Osteoblast (primary cell): ENCODE measurements at places on chromosomes 13 and 19. TPM values are rescaled to one million over a fixed set of nuclear protein-coding genes. Genes with fewer than 3 reads are reported as not detected.

- no peaks in the 10 kb centered on the region for H3K27me3 ChIP-seq
- no peaks in the 10 kb centered on the region for H3K4me1 ChIP-seq
- no peak overlapping the region for H3K27ac ChIP-seq
- DNase-seq: peak; percentile 99
These were observed 16.9 kb downstream of the ZNF296 start for GRCh38 chr19:45059258-45059965.

DNA sequence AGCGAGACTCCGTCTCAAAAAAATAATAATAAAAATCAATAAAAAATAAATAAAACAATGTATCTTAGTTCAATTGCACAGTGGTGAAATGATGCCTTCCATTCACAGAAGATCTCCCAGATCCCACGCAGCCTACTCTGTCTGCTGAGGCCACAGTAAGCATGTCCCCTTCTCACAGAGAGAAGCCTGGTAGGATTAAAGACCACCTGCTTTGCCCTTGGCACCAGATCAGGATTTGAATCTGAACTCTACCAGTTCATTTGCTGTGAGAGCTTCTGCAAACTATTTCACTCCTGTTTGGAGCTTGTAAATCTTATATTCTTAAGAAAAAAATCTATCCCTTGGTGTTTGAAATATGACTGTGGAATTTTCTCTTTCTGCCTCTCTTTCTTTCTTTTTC, 2.2 kb upstream of the SLC7A1 start:
- no peak overlapping the region for H3K4me3 ChIP-seq
- H3K27ac ChIP-seq: no peak overlapping the region
- H3K27me3 ChIP-seq: no peaks in the 10 kb centered on the region
- no peak for DNase-seq

DNA sequence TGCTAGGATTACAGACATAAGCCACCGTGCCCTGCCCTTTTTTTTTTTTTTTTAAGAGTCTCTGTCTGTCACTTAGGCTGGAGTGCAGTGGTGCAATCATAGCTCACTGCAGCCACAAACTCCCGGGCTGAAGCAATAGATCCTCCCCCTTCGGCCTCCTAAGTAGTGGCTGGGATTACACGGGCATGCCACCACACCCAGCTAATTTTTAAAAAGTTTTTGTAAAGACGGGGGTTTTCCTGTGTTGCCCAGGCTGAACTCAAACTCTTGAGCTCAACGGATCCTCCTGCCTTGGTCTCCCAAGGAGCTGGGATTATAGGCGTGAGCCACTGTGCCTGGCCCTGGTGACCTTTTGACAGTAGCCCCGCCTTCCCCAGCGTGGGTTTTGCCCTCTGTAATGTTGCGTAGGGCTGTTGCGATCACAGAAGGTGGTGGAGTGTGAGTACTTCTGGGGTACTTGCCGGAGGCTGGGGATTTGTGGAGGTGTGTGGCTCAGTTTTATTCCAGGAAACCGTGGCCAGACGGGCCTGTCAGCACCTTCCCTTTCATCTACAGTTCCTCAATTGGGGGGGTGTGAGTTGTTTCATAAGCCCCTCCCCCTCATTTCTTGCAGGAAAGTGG, 11.6 kb upstream of the RETN start:
- peaks cover 2% of the 10 kb centered on the region for H3K4me1 ChIP-seq
- H3K27ac ChIP-seq: no peak overlapping the region
- H3K4me3 ChIP-seq: no peak overlapping the region
- peaks cover 8% of the 10 kb centered on the region for H3K27me3 ChIP-seq
- H3K36me3 ChIP-seq: no peaks in the 10 kb centered on the region

DNA sequence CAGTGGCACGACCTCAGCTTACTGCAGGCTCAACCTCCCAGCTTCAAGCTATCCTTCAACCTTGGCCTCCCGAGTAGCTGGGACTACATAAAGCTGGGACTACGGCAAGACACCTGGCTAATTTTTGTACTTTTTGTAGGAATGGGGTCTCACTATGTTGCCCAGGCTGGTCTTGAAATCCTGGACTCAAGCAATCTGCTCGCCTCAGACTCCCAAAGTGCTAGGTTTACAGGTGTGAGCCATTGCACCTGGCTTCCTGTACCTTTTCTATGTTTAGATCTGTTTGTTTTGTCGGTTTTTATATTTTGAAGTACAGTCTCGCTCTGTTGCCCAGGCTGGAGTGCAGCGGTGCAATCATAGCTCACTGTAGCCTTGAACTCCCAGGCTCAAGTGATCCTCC, 17.5 kb upstream of the TICAM1 start:
- H3K27ac ChIP-seq: no peak overlapping the region
- H3K4me3 ChIP-seq: no peak overlapping the region
- DNase-seq: no peak
- H3K27me3 ChIP-seq: no peaks in the 10 kb centered on the region

GRCh38 chr13:43936647-43937046, 56.9 kb downstream of the LACC1 start:
- H3K36me3 ChIP-seq: no peaks in the 10 kb centered on the region
- H3K27ac ChIP-seq: no peak overlapping the region
- H3K27me3 ChIP-seq: peaks cover 13% of the 10 kb centered on the region

GRCh38 chr13:33050161-33050560, 33.9 kb downstream of the KL start:
- H3K36me3 ChIP-seq: no peaks in the 10 kb centered on the region
- no peak overlapping the region for H3K27ac ChIP-seq
- H3K4me3 ChIP-seq: no peak overlapping the region
- peaks cover 20% of the 10 kb centered on the region for H3K4me1 ChIP-seq

DNA sequence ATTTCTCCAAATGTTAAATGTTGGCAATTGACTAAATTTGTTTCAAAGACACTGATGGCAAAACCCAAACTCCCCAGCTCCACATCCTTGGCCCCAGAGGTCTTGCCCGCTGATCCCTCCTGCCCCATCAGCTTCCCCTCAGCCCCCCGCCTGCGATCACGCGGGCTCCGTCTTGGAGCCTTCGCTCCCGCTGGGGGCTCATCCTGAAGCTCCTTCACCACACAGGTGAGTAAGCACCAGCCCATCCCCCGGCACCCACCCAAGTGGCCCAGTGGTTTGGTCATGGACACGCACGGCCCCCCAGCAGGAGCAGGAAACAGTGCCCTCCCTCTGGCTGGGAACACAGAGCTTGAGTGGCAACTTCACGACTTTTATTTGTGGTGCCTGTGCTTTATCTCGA, 14.9 kb downstream of the EPS8L1 start:
- peak; percentile 79 for DNase-seq
- peaks cover 11% of the 10 kb centered on the region for H3K36me3 ChIP-seq
- no peak overlapping the region for H3K4me3 ChIP-seq
- peaks cover 17% of the 10 kb centered on the region for H3K27me3 ChIP-seq

GRCh38 chr13:66492479-66492878, 737.7 kb downstream of the PCDH9 start:
- no peak overlapping the region for H3K4me3 ChIP-seq
- no peaks in the 10 kb centered on the region for H3K36me3 ChIP-seq
- H3K4me1 ChIP-seq: no peaks in the 10 kb centered on the region
- no peaks in the 10 kb centered on the region for H3K27me3 ChIP-seq
- no peak for DNase-seq

- H3K27ac ChIP-seq: no peak overlapping the region
- no peak overlapping the region for H3K4me3 ChIP-seq
- peaks cover 20% of the 10 kb centered on the region for H3K36me3 ChIP-seq
- no peaks in the 10 kb centered on the region for H3K4me1 ChIP-seq
- DNase-seq: peak; percentile 73
These were observed 1.8 kb upstream of the TM6SF2 start for GRCh38 chr19:19274716-19275565.

DNA sequence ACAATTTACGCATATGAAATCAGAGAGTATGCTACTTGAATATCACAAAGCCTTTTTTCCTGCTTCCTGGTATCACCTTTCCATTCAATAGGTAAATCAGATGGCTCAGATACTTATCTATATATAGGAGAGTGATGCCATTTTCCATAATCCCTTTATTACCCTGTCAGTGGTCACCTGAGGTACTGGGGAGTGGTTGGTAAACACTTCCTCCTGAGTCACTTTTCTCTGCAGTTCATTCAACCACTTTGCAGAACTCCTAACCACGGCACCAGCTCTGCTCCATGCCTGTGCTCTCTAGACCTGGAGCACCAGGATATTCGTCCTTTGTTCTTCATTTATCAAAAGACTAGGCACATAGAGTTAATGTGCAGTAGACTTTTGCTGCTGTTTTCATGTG, 748.5 kb upstream of the KLHL1 start:
- no peaks in the 10 kb centered on the region for H3K27me3 ChIP-seq
- H3K36me3 ChIP-seq: no peaks in the 10 kb centered on the region
- H3K4me1 ChIP-seq: no peaks in the 10 kb centered on the region
- no peak overlapping the region for H3K4me3 ChIP-seq
- DNase-seq: no peak
- H3K27ac ChIP-seq: no peak overlapping the region

GRCh38 chr19:42433503-42434260, 6.5 kb upstream of the LIPE start:
- H3K27ac ChIP-seq: no peak overlapping the region
- no peak overlapping the region for H3K4me3 ChIP-seq
- DNase-seq: no peak
- peaks cover 3% of the 10 kb centered on the region for H3K4me1 ChIP-seq

- no peaks in the 10 kb centered on the region for H3K27me3 ChIP-seq
- DNase-seq: peak; percentile 99
- H3K36me3 ChIP-seq: no peaks in the 10 kb centered on the region
- peak overlapping the region; percentile 71 for H3K4me3 ChIP-seq
These were observed 9.4 kb downstream of the C19orf81 start for GRCh38 chr19:50658441-50659317.

- H3K27ac ChIP-seq: no peak overlapping the region
- H3K4me3 ChIP-seq: no peak overlapping the region
- peak; percentile 21 for DNase-seq
- H3K27me3 ChIP-seq: peaks cover 21% of the 10 kb centered on the region
- H3K4me1 ChIP-seq: no peaks in the 10 kb centered on the region
These were observed 829 bp upstream of the ATCAY start for GRCh38 chr19:3879656-3880055.

GRCh38 chr19:39014037-39014436, 18.3 kb downstream of the FBXO27 start:
- H3K27ac ChIP-seq: no peak overlapping the region
- H3K4me3 ChIP-seq: no peak overlapping the region
- no peaks in the 10 kb centered on the region for H3K36me3 ChIP-seq
- no peaks in the 10 kb centered on the region for H3K4me1 ChIP-seq

DNA sequence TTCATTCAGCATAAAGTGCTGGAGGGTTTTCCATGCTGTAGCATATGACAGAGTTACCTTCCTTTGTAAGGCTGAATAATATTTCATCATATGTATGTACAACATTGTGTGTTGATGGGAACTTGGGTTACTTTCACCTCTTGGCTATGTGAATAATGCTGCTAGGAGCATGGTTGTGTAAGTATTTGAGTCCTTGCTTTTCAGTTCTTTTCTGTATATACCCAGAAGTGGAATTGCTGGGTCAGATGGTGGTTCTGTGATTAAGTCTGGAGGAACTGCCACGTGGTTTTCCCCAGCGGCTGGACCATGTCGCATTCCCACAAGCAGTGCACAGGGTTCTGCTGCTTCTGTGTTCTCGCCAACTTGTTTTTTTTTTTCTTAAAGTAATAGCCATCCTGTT, 101.2 kb upstream of the TEX29 start:
- peak; percentile 89 for DNase-seq
- no peak overlapping the region for H3K4me3 ChIP-seq
- no peaks in the 10 kb centered on the region for H3K27me3 ChIP-seq
- H3K27ac ChIP-seq: peak overlapping the region; percentile 68
- peaks cover 8% of the 10 kb centered on the region for H3K36me3 ChIP-seq

DNA sequence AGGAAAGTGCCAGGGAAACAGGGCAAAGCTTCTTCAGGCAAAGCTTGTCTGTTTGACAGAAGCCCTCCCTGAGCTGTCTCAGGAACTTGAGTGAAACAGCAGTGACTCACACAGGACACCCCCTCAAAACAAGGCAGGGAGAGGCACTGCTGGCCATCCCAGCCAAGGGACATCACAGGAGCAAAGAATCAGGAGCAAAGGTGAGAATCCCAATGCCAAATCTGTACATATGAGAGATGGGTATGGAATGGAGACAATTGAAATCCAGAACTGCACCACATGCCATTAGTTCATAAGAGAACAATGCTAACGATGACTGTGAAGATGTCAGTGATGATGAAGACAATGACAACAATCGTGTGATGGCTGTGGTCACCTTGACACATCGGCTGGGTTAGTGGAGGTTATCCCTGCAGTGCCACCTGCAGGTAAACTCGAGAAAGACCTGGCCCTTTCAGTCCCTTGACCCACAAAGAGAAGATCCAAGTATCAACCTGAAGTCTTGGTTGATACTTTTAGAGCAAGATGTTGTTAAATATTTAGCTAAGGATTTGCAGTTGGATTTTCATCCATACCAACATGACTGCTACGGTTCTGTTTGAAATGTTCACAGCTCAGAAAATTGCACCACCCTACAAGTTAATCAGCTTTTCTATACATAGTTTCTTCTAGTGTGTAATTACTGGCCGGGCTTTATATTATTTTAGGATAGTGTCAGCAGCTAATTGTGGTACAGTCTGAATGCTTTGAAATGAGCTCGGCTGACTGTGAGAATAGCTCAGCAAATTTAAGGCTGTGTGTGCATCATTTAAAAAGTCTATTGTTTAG, 42.0 kb upstream of the IPO5 start:
- no peaks in the 10 kb centered on the region for H3K27me3 ChIP-seq
- H3K4me3 ChIP-seq: no peak overlapping the region
- peak overlapping the region; percentile 57 for H3K27ac ChIP-seq
- H3K36me3 ChIP-seq: no peaks in the 10 kb centered on the region
- DNase-seq: peak; percentile 50

GRCh38 chr13:71624653-71625600, 242.1 kb downstream of the DACH1 start:
- no peaks in the 10 kb centered on the region for H3K27me3 ChIP-seq
- H3K36me3 ChIP-seq: no peaks in the 10 kb centered on the region
- H3K27ac ChIP-seq: no peak overlapping the region

GRCh38 chr13:31038834-31039552, 106.5 kb downstream of the TEX26 start:
- no peak overlapping the region for H3K27ac ChIP-seq
- H3K4me1 ChIP-seq: peaks cover 8% of the 10 kb centered on the region
- H3K4me3 ChIP-seq: no peak overlapping the region
- H3K36me3 ChIP-seq: no peaks in the 10 kb centered on the region

NBEA gene
- total RNA-seq: 3.2 and 4.0 TPM in 2 replicates

ZNF667 gene
- 5.8 and 7.7 TPM in 2 replicates for total RNA-seq

COPE gene
- total RNA-seq: 179 and 180 TPM in 2 replicates

PALM3 gene
- total RNA-seq: not detected in 2 replicates

UHRF1 gene
- total RNA-seq: 7.4 and 7.6 TPM in 2 replicates
